Adipocyte (in vitro differentiated cells): ENCODE measurements at places on chromosomes 2 and 18.

DNA sequence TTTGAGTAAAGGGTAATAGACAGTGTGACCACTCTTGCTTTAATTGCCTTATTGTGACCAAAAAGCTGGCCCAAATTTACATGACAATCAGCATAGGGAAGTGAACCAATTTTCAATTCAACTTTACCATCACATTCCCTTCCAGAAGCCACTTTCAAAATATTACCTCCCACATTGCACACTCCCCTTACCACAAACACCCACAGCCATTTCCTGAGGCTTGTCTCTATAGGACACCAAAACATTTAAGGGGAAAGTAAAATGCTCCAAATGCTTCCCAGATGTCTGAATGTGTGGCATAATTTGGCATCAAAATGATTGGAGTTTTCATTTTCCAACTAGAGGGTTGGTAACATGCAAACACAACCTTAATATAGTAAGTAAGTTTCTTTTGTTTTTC is 616.1 kb downstream of the SLC4A3 start:
- peak; percentile 2 for DNase-seq

DNA sequence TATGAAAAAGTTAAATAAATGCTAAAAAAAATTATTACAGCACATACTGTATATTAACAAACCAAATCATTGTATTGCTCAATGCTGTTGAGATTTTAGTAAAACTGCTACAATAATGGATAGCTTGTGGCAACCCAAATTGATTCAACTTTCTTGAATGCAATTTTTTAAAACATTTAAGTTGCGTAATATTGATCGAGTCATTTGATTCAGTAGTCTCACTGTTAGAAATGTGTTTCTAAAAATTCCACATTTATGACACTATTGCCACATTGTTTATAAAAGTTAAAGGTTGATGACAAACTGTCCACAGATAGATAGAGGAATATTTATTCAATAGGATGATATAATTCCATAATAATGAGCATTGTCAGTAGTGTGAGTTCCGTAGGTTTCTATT is 640.7 kb upstream of the CRIM1 start:
- no peak for DNase-seq

DNA sequence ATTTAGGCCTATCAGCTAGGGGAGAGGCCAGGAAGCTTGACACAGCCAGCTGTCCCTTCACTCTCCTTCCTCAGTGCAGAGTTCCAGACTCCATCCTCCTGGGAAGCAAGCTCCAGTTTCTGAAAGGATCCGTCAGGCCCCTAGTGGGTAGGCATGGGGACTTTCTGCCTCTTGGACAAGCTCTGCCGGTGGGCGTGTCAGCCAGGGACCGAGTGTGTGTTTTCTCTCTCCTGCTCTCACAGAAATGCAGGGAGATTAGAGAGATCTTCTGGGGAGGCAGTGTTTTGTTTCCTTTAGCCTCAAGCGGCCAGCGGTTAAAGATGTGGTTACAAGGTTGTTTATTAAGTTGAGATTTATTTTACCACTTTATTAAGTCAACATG is 29.9 kb upstream of the OTOS start:
- DNase-seq, result peak; percentile 20

DNA sequence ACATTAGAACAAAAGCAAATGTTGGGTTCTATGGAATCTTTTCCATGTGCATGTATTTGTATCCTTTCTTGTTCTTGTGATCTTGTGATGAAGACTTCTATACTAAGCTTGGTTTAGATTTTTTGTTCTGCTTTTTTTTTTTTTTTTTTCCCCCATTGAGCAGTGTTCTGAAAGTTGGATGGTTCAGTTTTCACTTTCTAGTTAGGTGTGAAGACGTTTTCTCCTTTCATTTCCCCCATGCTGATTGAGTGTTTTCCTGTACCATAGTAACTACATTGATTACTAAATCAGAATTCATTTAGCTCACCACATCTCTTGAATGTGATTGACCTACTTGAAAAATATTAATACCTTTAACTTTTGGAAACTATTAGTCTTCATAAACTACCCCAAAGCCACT is 34.1 kb downstream of the NOP58 start:
- DNase-seq, result no peak

- peak; percentile 74 for DNase-seq
These were observed 56.3 kb downstream of the KCNS3 start for GRCh38 chr2:17934721-17935120.
